Activated CD4-positive, alpha-beta memory T cell treated with anti-CD3 and anti-CD28 coated beads, Interleukin-2, amount 10 ng/mL, durations not matched to agents 7 days and 5 days (primary cell): ENCODE measurements at places on chromosomes 1 and 21.

DNA sequence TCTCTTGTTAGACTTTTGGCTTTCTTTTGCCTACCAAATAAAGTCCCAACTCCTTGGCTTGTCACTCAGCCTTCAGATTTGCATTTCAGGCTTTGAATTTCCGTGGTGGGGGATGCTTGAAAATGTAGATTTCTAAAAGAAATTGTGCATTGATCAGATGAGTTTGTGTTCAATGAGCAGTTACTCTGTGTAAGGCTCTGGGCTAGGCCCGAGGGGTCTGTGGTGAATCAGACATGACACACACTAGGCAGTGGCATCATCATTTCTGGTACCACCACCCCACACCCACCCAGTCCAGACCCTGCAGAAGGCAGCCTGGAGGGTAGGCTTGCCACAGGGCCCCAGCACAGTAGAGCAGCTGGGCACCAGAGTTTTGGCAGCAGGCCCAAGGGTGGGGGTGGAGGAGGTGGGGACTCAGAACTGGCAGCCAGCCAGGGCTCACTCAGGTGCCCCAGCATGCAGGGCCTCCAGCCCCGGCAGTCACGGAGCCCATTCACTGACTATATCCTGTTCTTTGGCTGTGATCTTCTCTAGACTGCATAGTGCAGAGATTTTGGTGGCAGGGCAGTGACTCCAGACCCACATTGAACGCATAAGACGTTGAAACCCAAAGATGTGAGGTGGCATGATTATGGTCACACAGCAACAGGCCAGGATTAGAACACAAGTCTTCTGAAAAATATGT lies 97.2 kb upstream of the ARTN start:
- peak; percentile 33 for DNase-seq

- no peak for DNase-seq
These were observed 37.2 kb downstream of the EVI5 start for GRCh38 chr1:92747735-92748134.

GRCh38 chr1:55896210-55896609 lies 681.0 kb upstream of the USP24 start:
- no peak for DNase-seq

GRCh38 chr1:110211496-110212168 lies 1.5 kb downstream of the KCNC4 start:
- DNase-seq = no peak

DNA sequence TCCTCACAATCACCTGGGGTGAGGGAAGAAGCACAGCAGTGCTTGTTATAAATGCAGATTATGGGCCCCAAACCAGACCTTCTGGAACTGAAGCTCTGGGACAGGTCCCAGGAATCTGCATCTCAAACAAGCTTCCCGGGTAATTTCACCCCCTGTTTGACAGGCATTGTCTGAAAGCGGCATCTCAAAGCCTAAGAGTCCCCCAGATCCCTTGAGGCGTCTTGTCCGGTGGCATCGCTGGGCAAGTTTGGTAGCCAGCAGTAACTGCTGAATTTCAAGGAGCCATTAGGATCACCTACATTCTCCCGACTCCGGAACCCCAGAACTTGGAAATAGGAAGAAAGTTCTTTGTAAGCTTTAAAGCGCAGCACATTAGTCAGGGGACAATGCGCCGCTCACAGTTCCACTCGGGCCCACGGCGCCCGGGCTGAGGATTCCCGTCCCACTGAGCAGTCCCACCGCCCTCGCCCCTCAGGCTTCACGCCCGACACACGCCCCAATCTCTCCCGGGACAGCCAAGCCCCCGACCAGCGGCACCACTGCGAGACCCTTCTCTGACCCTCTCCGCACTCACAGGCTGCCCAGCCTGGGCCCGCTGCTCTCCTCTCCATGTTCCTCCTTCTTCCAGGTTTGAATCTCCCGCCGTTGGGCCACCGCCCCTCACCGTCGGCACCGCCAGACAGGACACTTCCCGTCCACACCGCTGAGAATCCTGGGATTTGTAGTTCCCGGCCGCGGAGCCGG lies at the start of gene IQGAP3:
IQGAP3 (minus strand) TSS at position 647 of the 744 bp plus-strand sequence; CDS start at position 611, 36 bp downstream.
- DNase-seq = peak; percentile 84

GRCh38 chr1:27970401-27970800 lies 10.6 kb downstream of the XKR8 start:
- DNase-seq = no peak

GRCh38 chr1:157596384-157596783 lies 1.5 kb downstream of the FCRL4 start:
- no peak for DNase-seq

DNA sequence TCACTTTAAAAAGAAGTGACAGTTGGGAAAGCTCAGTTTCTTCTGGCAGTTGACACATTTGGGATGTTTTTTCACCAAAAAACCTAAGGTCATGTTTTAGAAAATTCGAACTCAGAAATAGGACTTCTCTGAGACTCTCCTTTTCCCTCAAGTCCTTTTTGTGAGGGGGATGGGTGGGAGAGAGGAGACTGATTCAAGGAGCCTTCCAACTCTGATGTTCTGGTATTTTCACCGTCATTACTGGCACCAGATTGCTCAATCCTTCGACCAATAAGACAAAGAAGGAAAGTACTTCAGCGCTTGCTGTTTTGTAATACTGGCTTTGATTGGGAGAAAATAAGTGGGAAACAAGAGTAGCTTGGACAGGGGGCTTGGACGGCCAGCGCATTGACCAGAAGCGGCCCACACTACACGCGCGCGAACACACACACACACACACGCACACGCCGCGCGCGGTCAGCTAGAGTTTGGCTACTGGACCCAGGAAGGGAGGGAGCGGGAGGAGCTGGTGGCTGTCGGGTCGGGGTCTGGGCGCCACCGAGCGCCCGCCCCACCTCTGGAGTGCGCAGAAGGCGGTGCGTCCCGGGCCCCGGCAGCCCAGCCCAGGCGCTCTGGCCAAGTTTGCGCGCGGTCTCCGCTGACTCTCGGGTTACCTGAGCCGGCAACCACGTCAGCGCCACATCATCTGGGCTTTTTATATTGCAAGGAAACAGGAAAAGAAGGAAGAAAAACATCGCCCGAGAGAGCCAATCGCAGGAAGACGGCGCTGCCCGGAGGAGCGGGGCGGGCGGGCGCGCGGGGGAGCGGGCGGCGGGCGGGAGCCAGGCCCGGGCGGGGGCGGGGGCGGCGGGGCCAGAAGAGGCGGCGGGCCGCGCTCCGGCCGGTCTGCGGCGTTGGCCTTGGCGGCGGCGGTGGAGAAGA lies at the start of gene KCNK1:
KCNK1 (plus strand) TSS at position 855 of the 921 bp plus-strand sequence; CDS start at position 921, 66 bp downstream.
- peak; percentile 45 for DNase-seq

DNA sequence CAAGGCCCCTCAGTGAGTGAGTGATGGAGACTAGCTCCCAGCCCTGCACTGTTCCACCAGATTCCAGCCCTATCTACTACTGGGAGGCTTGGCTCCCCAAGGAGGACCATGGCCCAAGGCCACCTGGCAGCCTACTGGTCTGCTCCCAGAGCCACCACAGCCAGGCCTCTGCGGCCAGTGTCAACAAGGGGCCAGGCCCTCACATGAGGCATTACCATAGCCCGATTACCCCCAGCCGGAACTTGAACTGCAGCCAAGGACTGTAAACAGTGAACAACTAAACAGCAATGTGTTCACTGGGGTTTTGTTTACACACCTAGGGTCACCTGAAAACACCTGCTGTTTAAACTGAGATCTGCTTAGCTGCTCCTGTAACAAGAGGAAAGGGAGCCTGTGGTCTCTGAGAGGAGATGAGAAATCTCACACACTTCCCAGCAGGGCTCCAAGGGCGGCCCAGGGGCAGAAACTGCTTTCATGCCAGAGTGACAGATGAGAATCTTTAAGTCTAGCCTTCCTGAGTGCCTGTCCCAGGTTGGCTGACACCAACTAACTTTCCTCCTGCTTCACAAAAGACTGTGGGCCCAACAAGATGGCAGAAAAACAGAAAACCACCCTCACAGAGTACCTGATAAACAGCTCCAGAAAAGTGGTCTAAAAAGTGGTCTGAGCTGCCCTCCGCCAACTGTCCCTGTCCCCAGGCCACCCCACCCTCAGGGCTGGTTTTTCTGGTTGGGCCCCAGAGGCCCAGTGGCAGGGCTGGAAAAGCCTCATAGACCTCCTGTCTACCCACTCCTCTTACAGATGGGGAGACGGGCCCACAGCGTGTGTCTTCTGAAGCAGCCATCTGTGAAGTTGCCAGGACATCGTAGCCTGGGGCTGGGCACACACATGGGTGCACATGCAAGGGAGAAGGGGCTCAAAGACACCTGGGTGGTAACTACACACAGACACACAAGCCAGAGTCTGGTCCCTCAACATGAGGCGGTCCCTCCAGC lies 28.8 kb downstream of the MEF2D start:
- DNase-seq = no peak

GRCh38 chr1:19582318-19582717 lies 61.8 kb upstream of the NBL1 start:
- DNase-seq = peak; percentile 82

DNA sequence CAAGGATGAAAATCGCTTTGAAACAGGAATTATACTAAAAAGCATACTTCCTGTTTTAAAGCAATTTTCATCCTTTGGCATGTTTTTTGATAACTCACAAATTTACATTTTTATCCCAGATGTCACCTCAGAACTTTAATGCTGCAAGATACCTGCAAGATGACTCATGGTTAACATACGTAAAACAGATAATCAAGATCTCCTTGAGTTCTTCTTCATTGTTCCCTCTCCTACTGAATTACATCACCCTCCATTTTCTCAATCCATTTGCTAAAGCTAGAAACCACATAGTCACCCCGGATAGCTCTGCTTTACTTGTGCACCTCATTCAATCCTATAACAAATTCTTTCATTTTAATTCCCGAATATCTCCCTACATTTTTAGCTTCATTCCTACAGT lies 1114.2 kb downstream of the PLA2G4A start:
- DNase-seq = no peak

DNA sequence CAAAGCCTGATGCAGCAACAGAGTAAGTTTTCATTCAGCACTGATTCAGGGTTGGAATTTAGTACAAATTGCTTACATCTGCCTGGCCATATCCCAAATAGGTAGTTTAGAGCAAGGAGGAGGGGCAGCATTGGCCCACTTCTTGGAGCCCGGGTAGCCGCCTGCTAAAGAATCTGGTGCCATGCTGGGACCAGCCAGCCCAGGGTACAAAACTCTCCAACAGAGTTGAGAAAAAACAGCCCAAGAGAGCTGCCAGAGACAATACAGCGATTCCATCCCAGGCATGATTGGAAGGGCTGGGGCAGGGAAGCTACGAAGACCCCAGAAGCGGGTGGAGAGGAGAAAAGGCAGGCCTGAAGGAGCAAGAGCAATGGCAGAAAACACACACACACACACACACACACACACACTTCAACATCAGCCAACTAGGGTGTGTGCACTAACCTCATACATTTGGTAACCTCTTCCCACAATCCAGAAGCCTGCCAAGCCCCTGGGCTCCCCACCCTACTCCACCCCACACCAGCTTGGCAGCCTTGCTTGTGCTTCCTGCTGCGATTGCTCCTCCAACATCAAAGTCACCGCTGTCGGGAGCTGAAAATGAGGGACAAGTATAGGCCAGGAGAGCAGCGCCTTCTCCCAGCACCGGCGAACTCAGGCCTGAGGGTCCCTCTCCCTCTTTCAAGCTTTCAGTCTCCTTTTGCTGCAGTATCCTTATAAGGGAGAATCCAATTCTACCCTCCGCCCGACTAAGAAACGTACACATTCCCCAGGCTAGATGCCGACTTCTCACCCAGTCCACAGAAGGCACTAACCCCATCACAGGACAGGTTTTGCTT lies 1.2 kb downstream of the PIK3C2B start:
- DNase-seq = peak; percentile 31

DNA sequence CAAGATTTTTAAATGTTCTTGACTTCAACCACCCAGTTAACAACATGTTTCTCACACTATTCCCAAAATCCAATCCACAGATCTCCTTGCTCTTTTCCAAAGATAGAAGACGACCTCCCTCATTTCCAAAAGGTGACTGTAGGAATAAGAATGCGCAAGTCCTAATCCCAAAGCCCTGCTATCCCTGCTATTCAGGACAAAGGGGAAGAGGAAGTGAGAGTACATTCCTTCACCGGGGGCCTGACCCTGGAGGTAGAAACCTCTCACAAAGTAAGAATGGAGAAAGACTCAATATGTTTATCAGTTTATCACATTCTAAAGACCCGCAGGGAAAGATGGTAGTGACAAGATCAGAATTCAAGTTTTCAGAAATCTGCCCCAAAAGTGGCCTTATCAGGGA lies 55.7 kb downstream of the PLEKHA6 start:
- no peak for DNase-seq

GRCh38 chr1:165632491-165632890 lies 1.5 kb downstream of the MGST3 start:
- no peak for DNase-seq

DNA sequence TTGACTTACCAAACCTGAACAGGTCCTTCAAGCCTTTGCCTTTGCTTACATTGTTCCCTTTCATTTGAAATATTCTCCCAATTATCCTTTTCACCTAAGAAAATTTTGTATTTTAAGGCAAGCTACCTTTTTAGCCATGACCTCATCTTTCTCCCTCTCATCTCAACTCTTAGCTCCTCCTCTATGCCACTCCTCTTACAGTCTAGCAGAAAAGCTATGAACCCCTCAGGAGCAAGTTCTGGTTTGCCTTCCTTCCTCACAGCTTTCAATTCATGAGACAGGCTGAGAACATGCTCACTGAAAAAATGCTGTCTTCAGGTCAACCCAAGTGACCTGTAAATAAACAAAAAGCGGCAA lies 8.3 kb upstream of the MUTYH start:
- DNase-seq = no peak

DNA sequence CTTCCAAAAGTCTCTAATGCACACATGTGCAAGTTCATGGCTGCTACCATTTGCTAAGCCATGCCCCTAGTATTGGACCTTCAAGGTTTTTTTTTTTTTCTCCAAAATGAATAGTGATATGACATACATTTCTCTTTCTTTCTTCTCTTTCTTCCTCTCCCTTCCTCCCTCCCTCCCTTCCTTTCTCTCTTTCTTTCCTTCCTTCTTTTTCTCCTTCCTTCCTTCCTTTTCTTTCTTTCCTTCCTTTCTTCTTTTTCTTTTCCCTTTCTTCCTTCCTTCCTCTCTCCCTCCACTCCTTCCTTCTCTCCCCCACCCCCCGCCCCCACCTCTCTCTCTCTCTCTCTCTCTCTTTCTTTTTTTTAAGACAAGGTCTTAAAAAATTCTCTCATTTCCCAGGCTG lies 3.4 kb upstream of the RNF187 start:
- DNase-seq = no peak

DNA sequence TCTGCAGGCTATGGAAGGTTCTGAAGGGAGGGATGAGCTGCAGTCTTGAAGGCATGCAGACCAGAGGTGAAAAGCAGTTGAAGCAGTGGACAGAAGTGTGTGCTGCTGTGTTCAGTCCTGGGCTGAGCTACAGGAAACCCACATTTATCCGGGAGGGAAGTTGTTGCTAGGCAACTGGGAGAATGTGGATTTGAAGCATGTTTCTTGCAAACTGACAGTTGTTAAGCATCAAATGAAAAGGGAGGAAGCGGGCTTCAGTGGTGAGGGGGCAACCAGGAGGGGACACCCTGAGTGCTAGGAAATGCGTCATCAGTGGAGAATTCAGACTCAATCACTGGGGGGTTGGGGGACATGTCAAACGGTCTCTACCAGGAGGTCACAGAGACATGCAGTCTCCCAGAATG lies 28.7 kb downstream of the ABCA4 start:
- no peak for DNase-seq

GRCh38 chr1:211742272-211742671 lies 66.9 kb upstream of the NEK2 start:
- DNase-seq = no peak
